Thymus (tissue), 14 donors: ENCODE measurements at places on chromosomes 6 and 20. TPM values are rescaled to one million over a fixed set of nuclear protein-coding genes. Genes with fewer than 3 reads are reported as not detected.
A peak's percentile ranks its signal among the peaks of the same experiment; 100 is the strongest.

CALHM5 gene
- 0.62 TPM for polyA plus RNA-seq

- no peaks in the 10 kb centered on the region for H3K36me3 ChIP-seq
- H3K4me3 ChIP-seq, result no peak overlapping the region
- no peaks in the 10 kb centered on the region for H3K27me3 ChIP-seq
Measured at GRCh38 chr6:90492798-90493197, 94.1 kb downstream of the MAP3K7 start.

- no peak overlapping the region for H3K27ac ChIP-seq
- no peaks in the 10 kb centered on the region for H3K4me1 ChIP-seq
- no peaks in the 10 kb centered on the region for H3K27me3 ChIP-seq
- no peaks in the 10 kb centered on the region for H3K36me3 ChIP-seq
Measured at GRCh38 chr20:12411246-12411940, 493.7 kb downstream of the BTBD3 start.

PLA2G7 gene
- polyA plus RNA-seq, result 26.1 TPM

GRCh38 chr6:159959976-159960384, 8.9 kb upstream of the IGF2R start:
- H3K4me3 ChIP-seq, result no peak overlapping the region
- no peaks in the 10 kb centered on the region for H3K27me3 ChIP-seq
- H3K36me3 ChIP-seq, result no peaks in the 10 kb centered on the region

DNA sequence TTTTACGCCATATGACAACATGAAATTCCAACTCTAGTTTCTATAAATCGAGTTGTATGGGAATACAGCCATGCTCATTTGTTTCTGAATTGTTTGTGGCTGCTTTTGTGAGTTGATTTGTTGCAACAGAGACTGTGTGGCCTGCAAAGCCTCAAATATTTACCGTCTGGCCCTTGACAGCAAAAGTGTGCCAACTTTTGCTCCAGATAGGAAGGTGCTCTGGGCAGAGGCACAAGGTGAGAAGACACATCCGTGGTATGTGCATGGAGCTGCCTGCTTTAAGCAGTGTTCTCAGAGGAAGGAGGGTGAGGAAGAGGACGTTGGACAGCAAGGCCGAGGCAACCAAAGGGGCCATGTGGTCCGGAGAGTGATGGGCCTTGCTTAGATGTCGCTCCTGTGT, 57.4 kb downstream of the IYD start:
- DNase-seq, result no peak
- no peaks in the 10 kb centered on the region for H3K36me3 ChIP-seq
- no peaks in the 10 kb centered on the region for H3K4me1 ChIP-seq
- no peaks in the 10 kb centered on the region for H3K27me3 ChIP-seq

ZSWIM3 gene
- 4.4 TPM for polyA plus RNA-seq

GRCh38 chr6:25027221-25027916, 91.6 kb upstream of the RIPOR2 start:
- H3K4me3 ChIP-seq, result no peak overlapping the region
- H3K4me1 ChIP-seq, result peaks cover 14% of the 10 kb centered on the region
- no peaks in the 10 kb centered on the region for H3K27me3 ChIP-seq
- H3K36me3 ChIP-seq, result peaks cover 5% of the 10 kb centered on the region
- peak overlapping the region; percentile 64 for H3K27ac ChIP-seq
- peak; percentile 56 for DNase-seq

- H3K4me1 ChIP-seq, result no peaks in the 10 kb centered on the region
- H3K36me3 ChIP-seq, result no peaks in the 10 kb centered on the region
- no peak overlapping the region for H3K27ac ChIP-seq
- DNase-seq, result no peak
Measured at GRCh38 chr20:53774461-53775203, 181.0 kb upstream of the ZNF217 start.

CRISP2 gene
- 0.14 TPM for polyA plus RNA-seq

DNA sequence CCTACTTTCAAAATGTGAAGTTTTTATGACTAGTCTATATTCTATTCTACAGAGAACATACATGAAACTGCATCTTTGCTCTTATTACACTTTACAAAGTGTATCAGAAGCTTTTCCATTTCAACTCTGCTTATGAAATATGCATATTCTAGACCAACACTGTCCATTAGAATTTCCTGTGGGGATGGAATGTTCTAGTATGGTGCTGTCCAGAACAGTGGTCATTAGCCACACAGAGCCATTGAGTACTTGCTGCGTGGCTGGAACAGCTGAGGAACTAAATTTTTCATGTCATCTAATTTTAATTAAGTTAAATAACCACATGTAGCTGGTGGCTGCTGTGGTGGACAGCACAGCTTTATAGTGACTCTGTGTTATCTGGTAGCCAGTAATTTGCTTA, 105.9 kb upstream of the PDE10A start:
- DNase-seq, result no peak
- no peak overlapping the region for H3K4me3 ChIP-seq
- H3K36me3 ChIP-seq, result no peaks in the 10 kb centered on the region

DNA sequence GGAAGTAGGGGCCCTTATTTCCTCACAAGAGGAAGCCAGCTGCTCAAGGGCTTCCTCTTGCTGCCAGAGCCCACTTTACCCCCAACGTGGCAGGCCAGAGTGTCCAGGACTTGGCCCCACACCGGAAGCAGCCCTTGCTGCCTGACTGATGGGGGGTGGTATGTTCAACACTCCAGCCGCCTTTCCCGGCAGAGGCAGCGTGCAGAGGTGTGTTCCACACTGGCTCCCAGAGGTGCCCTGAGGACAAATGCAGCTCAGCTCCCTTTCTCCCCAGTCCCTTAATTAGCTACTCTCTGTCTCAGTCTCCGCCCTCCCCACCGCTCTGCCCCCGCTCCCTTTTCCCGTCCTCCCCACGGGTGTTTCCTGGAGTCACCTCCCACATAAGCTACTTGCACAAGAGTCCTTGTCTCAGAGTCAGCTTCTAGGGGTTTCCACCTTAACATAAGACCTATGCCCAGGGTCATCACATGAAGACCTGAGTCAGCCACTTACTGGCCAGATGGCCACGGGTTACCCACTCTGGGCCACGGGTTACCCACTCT, 61.7 kb upstream of the SHLD1 start:
- no peaks in the 10 kb centered on the region for H3K36me3 ChIP-seq
- H3K27ac ChIP-seq, result no peak overlapping the region
- no peak for DNase-seq
- H3K4me3 ChIP-seq, result no peak overlapping the region
